ENCODE measurements at places on chromosomes 7 and 10.

DNA sequence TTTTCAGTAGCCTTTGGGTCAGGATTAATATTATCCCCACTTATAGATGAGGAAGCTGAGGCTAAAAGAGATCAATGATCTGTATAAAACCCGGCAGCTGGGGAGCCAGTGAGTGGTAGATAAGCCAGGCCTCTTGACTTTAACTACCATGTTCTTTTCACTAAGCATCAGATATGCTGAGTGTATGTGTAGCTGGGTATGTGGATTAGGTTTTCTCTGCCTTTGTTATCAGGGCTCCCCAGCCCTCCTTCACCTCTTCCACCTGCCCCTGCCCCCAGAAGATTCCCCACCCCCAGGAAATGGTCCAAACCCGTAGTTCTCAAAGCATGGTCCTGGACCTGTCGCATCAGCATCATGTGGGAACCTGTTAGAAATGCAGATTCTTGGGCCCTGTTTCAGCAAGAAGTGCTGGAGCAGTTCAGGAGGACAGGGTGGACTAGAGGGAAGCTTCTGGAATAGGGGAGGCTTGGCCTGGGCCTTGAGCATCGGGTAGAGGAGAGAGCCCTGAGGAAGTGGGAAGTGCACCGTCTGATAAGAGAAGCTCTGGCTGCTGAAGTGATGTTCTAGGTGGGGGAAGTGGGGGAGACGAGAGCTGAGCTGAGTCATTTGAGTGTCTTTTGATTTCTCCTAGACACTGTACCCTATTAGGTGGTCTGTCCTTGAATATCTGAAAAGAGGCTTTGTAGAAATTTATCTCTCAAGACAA lies 101.3 kb downstream of the HIF1AN start:
- DNase-seq = no peak

- DNase-seq = no peak
These were observed 31.8 kb downstream of the CCAR1 start for GRCh38 chr10:68752711-68753350.

- DNase-seq = no peak
These were observed 5.5 kb downstream of the ABCC2 start for GRCh38 chr10:99787782-99788445.

DNA sequence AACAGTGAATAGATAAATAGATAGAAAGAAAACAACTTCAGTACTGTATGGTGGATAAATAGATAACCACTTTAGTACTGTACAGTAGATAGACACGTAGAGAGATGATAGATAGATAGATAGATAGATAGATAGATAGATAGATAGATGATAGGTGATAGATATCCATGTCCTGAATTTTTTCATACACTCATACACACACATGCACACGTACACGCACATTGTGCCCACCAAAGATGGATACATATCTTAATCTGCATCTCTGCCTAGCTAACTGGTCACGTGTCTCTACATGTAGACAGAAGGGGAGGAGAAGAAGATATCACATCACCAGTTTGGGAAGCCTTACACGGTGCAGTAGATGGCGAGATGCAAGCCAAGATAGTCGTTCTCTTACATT lies 99.2 kb downstream of the ARID5B start:
- no peak for DNase-seq

DNA sequence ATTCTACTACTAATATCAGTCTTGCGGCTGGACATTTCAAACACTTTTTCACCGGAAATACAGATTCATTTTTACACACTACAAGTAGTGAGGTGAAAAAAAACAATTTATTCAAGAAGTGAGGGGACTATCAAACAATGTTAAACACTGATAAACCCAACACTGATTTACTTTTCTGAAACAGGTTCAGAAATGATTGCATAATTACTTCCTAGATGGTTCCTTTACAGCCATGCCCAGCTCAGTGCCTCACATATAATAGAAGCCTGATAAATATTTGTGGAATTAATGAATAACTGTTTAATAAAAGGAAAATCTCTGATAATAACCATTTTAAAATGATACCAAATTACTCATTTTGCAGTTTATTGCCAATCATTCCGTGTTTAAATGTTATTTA lies 34.6 kb downstream of the FRA10AC1 start:
- no peak for DNase-seq

DNA sequence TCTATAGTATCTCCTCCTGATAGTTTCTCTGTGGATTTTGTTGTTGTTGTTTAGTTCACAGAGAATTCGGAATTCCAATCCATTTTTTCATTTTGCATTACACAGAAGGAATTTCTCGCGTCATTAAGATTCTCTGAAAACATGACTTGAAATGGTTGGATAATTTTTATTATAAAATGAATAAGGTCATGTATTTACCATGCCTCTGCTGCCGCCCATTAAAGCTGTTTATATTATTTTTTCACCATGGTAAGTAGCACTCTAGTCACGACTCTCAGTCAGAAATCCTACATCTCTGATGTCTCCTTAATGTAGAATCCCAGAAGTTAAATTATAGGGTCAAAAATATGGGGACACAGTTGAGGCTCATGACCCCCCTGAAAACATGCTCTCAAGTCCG lies 19.1 kb downstream of the SFMBT2 start:
- DNase-seq = no peak

- DNase-seq = peak; percentile 82
These were observed 37.7 kb downstream of the AGAP3 start for GRCh38 chr7:151123822-151124464.
